ENCODE measurements at places on chromosomes 13 and 19. TPM values are rescaled to one million over a fixed set of nuclear protein-coding genes. Genes with fewer than 3 reads are reported as not detected.

The ZNF541 gene
- 0.13 TPM for total RNA-seq

The ZNF577 gene
- total RNA-seq = 6.0 TPM

The SUGP2 gene
- total RNA-seq = 124 TPM

The ZNF507 gene
- 28.0 TPM for total RNA-seq

DNA sequence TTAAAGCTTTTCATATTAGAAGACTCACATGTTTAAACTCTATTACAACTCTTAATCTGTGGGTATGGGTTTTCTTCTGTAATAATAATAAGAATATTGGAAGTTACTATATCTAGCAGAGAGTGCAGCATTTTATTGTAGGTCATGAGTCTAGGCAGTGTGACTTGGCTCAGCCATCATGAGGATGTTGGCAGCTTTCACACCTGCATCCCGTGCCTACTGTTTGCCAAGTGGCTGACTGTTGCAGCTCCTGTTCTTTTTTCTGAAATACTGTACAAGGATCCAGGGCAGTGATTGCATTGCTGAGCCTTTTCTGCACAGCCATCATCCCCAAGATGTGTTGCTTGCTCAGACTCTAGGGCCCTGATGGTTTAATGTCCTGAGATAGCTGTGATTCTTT is 47.4 kb downstream of the MTUS2 start:
- no peak for DNase-seq

GRCh38 chr19:2494447-2495129 is 18.7 kb downstream of the GADD45B start:
- peak; percentile 64 for DNase-seq

DNA sequence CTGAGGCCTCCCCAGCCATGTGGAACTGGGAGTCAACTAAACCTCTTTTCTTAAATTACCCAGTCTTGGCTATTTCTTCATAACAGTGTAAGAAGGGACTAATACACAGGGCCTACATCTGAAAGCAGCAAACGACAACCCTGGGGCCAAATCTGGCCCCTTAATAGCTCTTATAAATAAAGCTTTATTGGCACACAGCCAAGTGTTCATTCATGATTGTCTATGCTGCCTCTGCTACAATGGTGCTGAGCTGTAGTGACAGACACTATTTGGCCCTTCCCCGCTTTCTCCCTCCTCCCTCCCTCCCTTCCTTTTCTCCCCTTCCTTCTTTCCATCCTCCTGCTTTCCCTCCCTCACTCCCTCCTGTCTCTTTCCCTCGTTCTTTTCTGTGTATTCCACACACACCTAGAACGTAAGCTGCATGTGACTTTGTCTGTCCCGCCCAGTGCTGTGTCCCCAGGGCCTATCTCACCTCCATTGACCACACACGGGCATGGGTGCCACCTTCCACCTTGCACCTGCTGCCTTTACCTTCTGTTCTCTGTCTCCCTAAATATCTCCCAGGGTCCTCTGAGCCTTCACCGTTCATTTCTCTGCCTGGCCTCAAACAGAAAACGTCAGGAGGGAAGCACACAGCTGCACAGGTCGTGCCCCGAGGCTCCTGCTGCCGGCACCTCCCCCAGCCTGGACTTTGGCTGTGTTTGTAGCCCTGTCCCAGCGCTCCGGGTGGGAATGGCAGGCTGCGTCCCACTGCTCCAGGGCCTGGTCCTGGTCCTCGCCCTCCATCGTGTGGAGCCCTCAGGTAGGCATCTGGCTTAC is at the start of gene PROZ:
PROZ (plus strand) TSS at position 720 of the 819 bp plus-strand sequence; CDS start at position 733, 13 bp downstream.
- no peak for DNase-seq
